ENCODE measurements at places on chromosomes 1 and 21.

- DNase-seq = peak; percentile 85
Observed at GRCh38 chr1:65812065-65812464, 19.4 kb downstream of the PDE4B start.

DNA sequence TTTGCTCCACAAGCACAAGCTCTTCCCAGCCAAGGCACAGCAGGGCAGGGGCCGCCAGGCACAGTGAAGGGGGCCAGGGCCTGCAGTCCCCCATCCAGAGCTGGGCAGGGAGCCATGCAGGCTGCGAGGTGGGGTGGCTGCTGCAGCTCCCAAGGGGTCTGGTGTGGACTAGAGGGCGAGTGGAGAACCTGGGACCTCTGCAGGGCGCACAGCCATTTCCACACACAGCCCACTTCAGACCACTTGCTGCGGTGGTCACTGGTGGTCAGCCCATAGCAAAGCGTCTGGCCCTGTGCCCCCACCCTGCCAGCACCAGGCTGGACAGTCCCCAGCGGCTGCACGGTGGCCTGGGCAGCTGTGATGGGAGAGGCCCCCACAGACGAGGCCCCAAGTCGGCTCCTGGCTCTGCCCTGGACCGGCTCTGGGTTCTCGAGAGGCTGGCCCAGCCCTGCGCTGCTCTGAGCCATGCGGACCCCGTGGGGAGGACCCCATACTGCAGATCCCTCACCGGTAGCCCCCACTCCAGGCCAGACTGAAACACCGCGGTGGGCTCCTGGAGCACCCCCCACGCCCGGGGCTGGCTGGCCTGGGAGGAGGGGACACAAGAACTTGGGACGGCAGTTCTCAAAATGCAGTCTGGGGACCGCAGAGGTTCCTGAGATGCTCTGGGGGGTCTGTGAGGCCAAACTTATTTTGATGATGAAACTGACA is 47.1 kb upstream of the COL6A2 start:
- DNase-seq = no peak

DNA sequence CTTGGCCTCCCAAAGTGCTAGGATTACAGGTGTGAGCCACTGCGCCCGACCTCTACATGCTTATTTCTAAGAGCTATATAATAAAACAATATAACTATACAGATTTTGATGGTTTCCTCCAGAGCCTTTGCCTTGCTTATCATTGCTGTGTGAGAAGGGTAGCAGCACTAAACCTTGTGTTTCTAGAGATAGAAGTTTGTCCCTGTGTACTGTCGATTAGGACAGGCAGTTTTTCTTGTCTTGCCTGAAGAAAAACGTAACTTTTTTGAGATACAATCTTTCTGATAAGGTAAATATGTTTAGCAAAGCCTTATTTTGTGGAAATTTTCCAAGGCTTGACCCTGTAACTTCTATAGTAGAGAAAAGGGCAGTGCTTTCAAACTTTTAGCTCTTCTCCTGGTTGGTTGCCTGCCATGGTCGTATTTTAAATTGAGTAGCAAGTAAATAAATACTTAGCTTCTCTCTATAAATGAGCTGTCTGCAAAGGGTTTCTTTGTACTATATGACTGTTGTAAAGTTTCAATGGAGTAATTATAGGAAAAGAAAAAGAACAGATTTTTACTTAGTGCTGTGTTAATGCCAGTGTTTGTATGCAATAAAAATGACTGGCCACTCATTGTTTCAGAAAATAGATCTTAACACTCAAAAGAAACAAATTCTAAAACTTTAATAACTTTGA is 86.4 kb upstream of the CACYBP start:
- DNase-seq = no peak

DNA sequence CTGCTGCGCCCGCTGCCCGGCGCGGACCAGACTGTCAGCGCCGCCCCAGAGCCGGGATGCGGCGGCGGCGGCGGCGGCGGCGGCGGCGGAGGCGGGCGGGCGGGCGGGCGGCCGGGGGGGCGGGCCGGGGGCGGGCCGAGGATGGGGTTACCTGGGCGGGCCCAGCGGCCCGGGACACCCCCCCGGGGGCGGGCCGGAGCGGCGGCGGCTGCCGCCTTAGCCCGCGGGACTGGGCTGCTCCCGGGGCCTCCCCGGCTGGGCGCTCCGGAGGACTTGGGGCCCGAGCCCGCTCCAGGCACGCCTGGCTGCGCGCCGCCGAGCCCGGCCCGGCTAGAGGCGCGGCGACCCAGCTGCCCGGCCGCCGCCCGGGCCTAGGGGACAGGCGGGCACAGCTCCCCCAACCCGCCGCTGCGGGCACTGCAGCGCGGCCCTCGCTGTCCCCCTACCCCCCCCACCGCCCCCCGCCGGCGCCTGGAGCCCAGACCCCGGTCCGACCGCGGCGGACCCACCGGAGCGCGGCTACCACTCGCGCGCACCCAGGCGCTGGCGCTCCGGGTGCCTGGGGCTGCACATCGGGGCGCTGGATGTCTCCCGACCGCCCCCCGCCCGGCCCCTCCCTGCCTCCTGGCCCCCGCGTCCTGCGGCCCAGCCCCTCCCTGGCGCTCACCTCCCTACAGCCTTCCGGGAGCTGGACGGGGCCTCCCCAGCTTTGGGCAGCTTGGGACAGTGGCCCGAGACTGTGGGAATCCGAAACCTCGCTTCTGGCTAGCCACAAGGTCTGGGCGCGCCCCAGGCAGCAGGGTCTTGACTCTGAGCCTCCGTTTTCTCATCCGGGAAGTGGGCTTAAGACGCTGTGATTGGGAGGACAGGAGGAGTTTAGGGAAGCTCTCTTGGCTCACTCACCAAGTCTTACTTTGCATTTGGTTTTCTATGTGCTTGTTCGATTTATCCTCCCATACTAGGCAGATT is at the start of gene WNT4:
TSS of gene WNT4 (minus strand) at position 33 of the 969 bp plus-strand sequence. CDS start 175 bp downstream, outside the sequence.
- peak; percentile 77 for DNase-seq

- DNase-seq = no peak
Observed at GRCh38 chr1:37844536-37844935, 14.9 kb downstream of the MTF1 start.

GRCh38 chr1:100458661-100459357 is 79.1 kb upstream of the GPR88 start:
- DNase-seq = no peak

- no peak for DNase-seq
Observed at GRCh38 chr1:192668409-192668983, 32.5 kb downstream of the RGS13 start.

DNA sequence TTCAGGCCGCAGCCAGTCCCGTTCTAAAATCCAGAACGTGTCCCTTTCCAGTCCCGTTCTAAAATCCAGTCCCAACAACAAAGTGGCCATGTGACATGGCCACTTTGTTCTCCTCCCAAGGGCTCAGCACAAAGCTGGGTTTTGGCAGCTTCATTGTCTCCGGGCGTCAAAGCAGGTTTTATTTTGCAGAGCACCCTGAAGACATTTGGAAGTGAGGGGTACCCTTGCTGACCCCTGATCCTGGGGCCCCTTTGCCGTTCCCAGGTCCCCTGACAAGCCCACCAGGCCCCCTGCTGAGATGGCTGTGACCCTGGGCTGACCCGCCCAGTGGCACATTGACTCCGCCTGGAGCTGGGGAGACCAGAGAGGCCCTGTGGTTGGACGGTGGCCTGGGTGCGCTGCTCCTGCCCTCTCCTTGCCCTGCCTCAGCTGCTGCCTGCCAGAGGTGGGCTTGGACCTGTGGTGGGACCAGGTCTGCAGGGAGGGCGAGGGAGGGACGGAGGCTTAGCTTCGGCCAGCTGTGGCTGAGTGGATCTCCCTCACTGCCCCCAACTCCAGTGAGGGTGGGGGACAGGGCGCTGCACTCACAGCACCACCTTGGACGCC is 4.3 kb downstream of the PFKL start:
- no peak for DNase-seq

DNA sequence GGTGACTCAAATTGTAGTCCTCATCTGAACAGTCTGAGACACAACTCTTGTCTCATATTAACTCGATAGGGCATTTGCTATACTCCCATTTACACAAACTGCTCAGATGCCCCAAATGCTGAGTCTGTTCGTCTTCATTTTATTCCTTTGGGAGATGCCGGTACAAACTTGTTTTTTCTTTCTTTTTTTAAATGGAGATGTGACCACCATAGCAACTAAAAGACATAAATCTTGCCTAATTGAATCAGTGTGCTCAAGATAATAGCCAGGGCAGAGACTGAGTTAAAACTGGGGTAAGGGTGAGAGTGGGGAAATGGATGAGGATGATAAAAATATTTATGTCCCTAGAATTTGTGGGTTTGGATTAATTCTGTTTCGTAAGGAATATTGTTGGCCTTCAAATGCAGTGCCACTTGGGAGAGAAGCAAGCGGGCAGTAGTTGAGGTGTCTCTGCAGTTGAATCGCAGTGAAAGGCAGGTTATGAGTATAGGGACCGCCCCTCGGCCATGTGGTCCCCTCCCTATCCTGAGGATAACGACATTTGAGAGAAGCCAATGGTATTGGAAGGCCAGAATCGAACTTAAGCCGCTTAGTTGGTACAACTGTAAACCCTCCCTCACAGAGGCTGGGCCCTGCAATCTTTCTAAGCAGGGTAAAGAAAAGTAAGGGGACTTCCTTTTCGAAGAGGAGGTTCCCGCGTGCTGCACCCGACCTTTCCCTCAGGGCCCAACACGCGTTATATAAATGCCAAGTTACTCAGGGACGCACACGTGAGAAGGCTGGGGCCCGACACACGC is 859 bp upstream of the LRRC8B start:
- DNase-seq = peak; percentile 48

DNA sequence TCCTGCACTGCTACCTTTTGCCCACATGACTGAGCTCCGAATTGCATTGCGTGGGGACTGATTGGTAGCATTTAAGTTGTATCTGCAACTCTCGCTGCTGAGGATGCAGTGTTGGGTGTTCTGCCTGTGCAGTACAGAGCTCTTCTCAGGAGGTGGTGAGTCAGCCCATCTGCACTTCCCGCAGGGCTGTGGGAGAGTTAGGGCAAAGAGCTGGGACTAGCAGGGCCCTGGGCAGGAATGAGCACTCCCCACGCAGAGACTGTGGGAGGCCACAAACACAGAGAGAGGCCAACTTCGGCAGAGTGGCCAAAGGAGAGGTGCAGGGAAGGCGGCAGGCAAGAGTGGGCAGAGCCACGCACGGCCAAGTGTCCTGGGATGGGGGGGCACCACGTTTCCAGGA is 244.7 kb downstream of the SIPA1L2 start:
- DNase-seq = no peak

GRCh38 chr1:200337831-200338230 is 72.0 kb downstream of the ZNF281 start:
- no peak for DNase-seq

- no peak for DNase-seq
Observed at GRCh38 chr1:6777813-6778212, 7.4 kb upstream of the CAMTA1 start.
